ENCODE measurements at places on chromosomes 16 and 17.

DNA sequence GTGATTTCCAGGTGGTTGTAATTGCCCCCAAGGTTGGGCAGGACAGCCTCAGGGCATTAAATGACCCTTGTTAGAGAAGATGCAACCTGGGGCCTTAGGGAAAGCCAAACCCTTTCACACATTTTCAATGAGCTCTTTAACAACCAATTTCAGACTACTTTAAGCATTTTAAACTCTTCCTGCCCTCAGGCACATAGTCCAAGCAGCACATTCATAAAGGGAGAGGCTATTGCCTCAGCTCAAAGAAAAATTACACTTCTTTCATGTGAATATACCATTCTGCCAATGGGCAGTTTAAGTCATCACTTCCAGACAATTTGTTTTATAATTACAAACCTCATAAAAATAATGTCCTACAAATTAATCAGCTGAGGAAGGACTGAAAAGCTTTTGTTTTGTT, 544.5 kb downstream of the NPIPA7 start:
- DNase-seq, result no peak

DNA sequence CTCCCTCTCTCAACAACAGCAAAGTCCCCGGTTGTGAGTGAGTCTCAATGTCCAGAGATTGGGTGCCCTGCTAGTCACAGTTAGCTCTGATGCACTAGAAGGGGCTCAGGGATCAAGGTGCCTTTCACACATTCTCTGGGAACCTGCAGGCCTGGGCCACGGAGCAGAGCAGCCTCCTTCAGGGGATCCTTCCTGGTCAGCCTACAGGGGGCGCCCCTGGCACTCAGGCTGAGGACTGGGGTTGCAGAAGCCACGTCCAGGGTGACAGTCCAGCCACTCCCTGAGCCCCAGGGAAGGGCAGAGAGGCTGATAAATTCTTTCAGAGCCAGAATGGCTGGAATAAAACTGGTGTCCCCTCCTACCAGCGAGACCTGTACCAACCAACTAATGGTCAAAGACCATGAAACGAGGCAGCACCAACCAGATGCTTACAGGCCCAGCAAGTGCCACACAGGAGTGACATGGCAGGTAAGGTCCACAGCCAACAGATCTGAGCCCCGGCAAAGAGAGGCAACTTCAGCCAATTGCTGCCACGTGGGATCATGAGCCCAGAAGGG, 43.5 kb downstream of the ST3GAL2 start:
- DNase-seq, result no peak

- no peak for DNase-seq
These were observed 20.3 kb downstream of the HSD11B2 start for GRCh38 chr16:67451061-67451703.

GRCh38 chr16:66522816-66523590, 26.9 kb downstream of the TK2 start:
- no peak for DNase-seq

GRCh38 chr16:89712274-89712781, 8.4 kb downstream of the VPS9D1 start:
- DNase-seq, result no peak

GRCh38 chr17:34451313-34451712, 88.3 kb upstream of the CCL1 start:
- no peak for DNase-seq

GRCh38 chr17:45923511-45924268, 29.3 kb downstream of the MAPT start:
- DNase-seq, result no peak

DNA sequence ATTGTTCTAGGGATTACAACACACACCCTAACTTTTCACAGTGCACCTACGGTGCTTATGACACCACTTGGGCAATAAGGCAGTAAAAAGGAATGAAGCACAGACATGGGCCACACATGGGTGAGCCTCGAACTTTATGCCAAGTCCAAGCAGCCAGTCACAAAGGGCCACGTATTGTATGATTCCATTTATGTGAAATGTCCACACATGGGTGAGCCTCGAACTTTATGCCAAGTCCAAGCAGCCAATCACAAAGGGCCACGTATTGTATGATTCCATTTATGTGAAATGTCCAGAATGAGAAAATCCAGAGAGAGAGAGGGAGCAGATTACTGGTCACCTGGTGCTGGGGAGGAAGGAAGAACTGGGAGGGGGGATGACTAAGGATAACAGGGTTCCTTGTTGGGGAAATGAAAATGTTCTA, 22.2 kb downstream of the RMI2 start:
- DNase-seq, result no peak

- no peak for DNase-seq
These were observed 48.9 kb downstream of the SLFN5 start for GRCh38 chr17:35291802-35292201.

DNA sequence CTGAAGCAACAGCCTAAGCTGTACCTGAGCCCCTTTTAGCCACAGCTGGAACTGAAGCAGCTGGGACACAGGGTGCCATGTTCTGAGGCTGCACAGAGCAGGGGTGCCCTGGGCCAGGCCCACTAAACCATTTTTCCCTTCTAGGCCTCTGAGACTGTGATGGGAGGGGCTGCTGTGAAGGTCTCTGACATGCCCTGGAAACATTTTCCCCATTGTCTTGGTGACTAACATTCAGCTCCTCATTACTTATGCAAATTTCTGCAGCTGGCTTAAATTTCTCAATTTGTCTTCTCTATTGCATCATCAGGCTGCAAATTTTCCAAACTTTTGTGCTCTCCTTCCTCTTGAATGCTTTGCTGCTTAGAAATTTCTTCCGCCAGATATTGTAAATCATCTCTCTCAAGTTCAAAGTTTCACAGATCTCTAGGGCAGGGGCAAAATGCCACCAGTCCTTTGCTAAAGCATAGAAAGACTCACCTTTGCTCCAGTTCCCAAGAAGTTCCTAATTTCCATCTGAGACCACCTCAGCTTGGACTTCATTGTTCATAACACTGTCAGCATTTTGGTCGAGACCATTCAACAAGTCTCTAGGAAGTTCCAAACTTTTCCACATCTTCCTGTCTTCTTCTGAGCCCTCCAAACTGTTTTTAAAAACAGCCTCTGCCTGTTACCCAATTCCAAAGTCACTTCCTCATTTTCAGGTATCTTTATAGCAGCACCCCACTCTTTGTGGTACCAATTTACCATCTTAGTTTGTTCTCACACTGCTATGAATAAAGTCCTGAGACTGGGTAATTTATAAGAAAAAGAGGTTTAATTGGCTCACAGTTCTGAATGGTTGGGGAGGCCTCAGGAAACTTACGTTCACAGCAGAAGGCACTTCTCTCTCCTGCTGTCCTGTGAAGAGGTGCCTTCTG, 49.8 kb downstream of the TMEM100 start:
- DNase-seq, result no peak

GRCh38 chr16:67534431-67534830, 5.8 kb downstream of the RIPOR1 start:
- no peak for DNase-seq
